ENCODE measurements at places on chromosomes 5 and 9.

- no peak for DNase-seq
These were observed 127.2 kb upstream of the SLC25A48 start for GRCh38 chr5:135707302-135707701.

- DNase-seq: no peak
These were observed 24.3 kb upstream of the TRIM32 start for GRCh38 chr9:116662646-116663310.

DNA sequence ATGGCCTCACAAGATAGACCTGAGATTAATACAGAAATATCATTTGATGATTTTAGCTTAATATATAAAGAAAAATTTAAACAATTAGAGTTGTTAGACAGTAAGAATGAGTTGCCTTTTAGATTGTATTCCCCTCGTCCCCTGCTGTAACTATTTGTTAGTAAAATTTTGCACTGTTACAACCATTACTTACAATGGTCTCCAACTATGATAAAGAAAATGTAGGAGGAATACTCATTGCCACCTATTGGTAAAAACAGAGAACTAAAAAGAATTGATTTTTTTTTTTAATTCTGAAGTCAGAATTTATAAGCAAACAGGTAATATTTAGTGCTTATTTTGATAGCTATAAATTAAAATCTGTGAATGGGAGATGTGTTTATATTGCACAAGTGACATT, 937.6 kb downstream of the TLE4 start:
- no peak for DNase-seq

DNA sequence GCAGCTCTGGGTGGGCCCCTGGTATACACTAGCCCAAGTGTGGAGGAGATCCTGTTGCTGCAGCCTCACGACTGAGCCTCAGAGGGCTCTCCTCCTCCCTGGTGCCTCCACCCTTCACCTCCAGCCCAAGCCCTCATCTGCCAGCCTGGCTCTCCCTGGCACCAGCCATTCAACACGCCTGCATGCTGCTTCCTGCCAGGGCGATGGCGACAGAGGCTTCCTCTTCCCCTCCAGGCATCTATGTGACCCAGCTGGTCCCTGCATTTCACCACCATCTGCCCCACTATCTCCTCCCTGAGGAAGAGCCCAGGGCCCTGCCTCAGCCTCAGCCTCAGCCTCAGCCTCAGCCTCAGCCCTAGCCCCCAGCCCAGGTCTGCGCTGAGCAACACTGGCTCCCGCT, 54.8 kb upstream of the ANGPTL2 start:
- DNase-seq: no peak

DNA sequence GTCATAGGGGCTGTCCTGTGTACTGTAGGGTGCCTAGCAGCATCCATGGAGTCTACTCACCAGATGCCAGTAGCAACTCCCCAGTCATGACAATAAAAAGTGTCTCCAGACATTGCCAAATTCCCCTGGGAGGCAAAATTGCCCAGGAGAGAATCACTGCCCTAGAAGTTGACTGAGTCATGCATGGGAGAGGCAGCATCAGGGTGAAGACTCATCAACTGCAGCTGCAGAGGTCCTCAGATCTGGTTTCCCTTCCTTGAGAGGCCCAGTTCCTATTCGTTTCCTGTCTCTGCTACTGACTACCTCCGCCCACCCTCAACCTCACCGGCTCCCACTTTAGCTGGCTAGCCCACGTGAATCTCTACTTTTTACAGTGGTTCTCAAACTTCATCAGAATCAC, 88.6 kb upstream of the AGXT2 start:
- no peak for DNase-seq

DNA sequence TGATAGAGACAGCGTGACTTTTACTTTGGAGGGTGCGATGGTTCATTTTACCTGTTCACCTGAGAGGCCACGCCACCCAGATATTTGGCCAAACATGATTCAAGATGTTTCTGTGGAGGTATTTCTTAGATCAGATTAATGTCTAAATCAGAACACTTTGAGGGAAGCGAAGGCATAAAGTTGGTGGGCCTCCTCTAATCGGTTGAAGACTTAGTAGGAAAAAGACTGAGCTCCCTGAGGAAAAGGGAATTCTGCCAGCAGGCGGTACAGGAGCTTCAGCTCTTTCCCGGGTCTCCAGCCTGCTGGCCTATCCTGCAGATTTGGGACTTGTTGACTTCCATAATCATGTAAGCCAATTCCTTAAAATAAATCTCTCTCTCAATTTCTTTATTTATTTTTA, 7.0 kb upstream of the LAMC3 start:
- DNase-seq: no peak

- DNase-seq: no peak
These were observed 172.8 kb downstream of the ERCC6L2 start for GRCh38 chr9:96048104-96048955.

DNA sequence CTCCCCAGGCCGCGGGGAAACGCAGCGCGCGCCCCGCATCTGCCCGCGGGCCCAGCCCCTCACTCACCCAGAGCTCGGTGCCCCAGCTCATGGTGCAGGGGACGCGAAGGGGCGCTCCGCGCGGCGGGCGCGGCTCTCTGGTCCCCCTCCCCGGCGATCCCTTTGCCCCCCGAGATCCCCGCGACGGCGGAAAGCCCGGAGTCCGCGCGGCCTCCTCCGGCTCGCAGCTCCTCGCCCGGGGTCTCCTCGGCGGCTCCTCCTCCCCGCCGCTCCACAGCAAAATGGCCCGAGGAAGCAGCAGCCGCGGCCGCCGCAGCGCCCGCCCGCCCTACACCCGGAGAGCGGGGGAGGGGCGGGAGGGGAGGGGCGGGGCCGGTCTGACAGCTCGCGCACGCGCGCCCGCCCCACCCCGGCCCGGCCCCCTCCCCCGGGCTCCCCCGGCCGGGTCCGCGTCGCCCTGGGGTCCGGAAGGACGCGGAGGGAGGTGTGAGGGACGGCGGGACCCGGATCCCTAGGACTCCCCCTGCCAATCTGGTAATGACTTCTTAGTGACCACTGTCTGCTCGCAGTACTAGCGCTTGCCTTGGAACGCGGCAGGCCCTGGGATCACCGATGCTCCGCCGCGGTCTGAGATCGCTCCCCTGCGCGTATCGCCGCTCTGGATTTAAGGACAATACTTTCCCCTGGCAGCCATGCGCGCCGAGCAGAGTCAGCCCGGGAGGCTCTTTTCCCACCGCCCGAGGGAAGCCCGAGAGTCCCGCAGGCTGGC, at the start of gene FNBP1:
FNBP1 (minus strand) TSS at position 305 of the 769 bp plus-strand sequence; CDS start at position 91, 214 bp downstream.
- DNase-seq: peak; percentile 79

DNA sequence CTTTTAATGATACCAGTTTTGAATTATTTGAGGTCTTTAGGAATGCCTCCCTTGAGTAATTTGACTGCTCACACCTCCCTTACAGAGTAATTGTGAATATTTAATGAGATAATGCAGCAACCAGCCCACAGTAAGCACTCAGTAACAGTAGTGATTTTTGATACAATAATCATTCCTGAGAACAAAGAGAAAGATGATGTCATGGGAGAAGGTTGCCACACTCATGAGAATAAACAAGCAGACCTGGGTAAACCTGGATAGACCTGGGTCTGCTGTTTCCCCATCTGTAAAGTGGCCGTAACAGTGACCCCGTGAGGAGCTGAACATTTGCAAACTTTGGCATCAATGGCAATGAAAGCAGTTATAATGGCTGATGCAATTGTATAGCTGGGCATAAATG, 4.2 kb downstream of the C1QTNF2 start:
- DNase-seq: no peak

GRCh38 chr9:91060520-91061343, 259.1 kb downstream of the SYK start:
- DNase-seq: peak; percentile 60

- DNase-seq: no peak
These were observed 1.4 kb downstream of the MLLT3 start for GRCh38 chr9:20620650-20621470.

GRCh38 chr5:131634666-131634995, 398 bp downstream of the RAPGEF6 start:
- DNase-seq: peak; percentile 11

DNA sequence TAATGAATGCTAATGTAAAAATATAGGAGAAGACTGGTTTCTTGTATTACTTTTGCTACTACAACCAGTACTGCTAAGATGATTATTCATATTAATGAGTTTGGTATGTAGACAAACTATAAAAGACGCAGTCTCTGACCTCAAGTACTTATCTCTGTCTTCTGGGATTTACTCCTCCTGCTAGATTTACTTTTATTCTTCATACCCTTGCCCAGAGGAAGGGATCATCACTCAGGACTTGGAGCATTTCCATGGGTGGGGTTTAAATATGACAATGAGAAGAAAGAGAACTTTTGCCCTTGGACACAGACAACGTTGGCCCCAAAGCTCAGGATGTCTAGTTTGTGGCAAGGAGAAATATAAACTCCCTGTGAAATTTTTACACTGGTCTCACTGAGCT, 126.1 kb downstream of the BNC2 start:
- DNase-seq: no peak

DNA sequence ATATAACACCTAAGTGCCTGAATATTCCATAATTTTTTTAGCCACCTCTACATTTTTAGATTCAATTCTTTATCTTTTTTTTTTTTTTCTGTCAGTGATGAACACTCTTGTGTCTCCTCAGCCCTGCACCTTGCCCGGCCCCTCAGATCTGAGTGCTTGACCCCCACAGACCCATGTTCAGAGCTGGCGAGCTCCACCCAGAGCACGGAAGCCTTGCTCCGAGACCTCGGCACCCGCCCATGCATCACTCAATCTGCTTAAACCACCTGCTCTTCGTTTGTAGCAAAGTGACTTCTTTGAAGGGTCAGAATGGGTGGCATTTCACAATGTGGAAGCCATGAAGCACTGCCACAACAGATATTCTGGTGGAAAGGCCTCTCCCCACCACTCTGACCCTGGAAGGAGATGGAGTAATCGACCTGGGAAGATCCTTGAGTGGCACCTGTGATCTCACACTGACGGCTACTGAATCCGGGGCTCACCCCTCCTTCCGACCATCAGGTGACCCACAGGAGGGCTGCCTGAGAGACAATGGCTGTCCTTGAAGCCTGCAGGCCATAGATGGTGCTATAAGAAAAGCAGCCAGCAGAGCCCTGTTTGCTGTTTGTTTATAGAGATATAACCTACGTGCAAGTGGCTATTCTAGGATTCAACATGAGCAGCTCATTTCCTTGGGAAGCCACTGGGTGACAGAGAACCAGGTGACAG, 261.1 kb upstream of the IRX4 start:
- no peak for DNase-seq

DNA sequence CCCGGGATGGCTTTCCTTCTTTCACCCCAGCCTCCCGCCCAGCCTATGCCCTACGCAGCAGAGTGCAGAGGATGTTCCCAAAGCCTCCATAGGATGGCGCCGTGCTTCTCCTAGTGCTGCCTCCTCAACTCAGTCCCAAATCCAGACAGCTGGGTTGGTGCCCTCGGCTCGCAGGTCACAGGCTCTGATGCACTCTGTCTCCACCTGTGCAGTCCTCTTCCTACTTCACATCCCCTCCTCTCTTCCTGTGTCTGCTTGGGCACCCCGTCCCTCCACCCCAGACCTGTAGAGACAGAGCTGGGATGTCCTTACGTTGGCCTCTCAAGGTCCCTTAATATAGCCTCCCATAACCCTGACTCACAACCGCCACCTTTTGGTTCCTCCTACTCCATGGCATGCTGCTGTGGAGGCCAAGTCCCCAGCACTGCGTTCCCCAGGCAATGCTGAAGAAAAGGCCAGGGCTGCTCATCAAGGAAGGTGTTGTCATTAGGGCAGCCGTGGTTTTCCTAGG, 314.4 kb downstream of the GADD45G start:
- no peak for DNase-seq

DNA sequence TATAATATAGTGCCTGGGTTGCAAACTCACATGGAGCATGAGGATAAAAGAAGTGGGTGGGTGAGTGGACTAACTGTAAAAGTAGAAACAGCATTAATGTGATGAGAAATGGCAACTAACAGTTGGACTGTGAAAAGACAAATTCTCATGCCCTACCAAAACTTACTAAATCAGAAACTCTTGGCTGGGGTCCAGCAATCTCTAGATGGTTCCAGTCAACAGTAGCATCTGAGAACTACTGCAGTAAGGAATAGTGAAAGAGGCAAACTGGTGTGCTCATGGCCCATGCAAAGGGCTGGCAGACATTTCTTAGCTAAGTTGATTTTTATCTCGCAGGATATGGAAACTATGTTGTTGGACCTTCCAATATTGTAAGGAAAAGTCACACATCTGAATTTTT, 150.3 kb downstream of the PIK3R1 start:
- DNase-seq: no peak

DNA sequence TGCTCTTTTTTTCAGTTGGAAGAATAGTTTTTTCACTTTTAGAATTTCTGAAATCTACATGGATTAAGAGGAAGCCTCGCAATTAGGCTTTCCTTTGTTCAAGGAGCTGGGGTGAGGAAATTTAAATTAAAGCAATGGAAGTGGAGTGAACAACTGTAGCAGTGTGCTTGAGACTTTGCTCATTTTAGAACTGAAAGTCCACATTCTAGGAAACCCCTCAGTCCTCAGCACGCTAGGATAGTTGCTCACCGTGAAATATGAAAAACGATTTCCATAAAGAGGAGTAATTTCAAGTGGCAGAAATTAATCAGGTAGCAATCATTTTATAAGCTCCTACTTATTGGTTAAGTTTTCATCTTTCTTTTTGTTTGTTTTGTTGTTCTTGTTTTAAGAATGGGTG, 243.0 kb upstream of the ITGA1 start:
- no peak for DNase-seq

DNA sequence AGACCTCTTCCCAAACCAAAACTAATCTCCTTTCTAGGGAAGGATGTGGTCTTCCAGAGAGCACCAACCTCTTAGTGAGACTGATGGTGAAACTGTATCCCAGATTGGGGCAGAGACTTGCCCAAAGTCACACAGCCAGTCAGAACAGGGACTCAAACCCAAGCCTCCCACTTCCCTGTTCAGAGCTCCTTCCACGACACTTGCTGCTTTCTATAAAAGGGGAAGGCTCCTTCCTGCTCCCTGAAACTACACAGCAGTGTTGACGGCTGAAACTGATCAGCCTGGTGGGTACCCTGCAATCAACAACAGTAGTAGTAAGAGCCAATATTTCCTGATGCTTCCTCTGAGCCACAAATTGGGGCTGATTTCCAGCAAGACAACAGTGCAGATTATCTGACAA, 1.5 kb downstream of the TOR2A start:
- no peak for DNase-seq

GRCh38 chr9:100355561-100355960, 2.8 kb upstream of the TEX10 start:
- DNase-seq: peak; percentile 42
